ENCODE measurements at places on chromosomes 4 and X.

GRCh38 chrX:57573754-57574153 is 18.1 kb upstream of the ZXDB start:
- no peak for DNase-seq

DNA sequence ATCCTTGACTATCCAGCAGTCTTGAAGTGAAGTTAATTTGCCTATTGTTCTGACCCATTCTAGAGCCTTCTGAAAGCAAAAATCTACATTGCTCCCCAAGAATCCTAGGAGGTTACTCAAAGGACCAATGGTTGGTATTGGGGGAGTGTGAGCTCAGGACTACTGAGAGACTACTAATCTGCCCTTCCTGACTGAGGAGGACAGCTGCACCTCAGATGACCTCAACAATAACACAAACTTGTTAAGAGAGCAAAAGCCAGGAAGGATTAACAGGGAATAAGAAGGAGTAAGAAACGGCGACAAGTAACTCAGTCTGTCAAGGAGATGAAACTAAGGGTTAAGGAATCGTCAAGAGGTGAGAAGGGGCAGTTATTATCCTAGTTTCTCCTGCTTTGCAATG is 43.4 kb downstream of the IDS start:
- no peak for DNase-seq

- DNase-seq = no peak
Measured at GRCh38 chrX:129522184-129523078, 859 bp downstream of the SMARCA1 start.

- DNase-seq = no peak
Measured at GRCh38 chr4:127505203-127505602, 127.6 kb upstream of the INTU start.

DNA sequence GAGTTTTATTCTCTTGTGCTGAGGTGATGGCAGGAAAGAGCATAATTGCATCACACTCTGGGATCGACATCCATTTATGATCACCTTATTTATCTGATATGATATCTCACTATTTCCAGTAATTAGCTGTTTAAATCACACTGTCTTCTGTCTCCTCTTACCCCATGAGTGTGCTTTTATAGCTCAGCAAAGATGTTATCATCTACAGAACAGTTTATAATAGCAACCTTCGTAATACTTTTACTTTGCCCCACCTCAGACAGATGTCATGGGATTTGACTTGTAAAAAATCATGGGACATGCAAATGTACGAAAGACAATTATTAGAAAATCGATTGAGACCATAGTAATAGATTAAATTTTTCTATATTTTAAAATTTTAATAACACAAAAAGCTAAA is 1122.3 kb upstream of the PCDH10 start:
- DNase-seq = no peak

DNA sequence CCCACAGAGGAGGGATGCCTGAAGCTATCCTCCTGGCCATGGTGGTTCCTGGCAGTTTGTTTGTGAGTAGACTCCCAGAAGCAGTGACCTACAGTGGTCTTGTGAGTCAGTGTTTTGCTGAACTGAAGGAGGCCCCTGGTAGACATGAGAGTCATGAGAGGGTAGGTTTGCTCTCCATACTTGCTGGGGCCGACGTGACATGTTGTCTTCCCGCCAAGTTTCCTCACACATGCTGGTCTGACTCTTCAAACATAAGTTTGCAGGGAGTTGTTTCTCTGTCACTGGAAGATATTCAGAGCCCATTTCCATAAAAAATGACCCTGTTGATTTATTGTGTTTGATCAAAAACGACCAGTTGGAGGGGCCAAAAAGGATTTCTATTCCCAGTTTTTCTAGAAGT is 131.1 kb upstream of the SCML1 start:
- no peak for DNase-seq

GRCh38 chrX:5644776-5645175 is 583.9 kb downstream of the NLGN4X start:
- no peak for DNase-seq

DNA sequence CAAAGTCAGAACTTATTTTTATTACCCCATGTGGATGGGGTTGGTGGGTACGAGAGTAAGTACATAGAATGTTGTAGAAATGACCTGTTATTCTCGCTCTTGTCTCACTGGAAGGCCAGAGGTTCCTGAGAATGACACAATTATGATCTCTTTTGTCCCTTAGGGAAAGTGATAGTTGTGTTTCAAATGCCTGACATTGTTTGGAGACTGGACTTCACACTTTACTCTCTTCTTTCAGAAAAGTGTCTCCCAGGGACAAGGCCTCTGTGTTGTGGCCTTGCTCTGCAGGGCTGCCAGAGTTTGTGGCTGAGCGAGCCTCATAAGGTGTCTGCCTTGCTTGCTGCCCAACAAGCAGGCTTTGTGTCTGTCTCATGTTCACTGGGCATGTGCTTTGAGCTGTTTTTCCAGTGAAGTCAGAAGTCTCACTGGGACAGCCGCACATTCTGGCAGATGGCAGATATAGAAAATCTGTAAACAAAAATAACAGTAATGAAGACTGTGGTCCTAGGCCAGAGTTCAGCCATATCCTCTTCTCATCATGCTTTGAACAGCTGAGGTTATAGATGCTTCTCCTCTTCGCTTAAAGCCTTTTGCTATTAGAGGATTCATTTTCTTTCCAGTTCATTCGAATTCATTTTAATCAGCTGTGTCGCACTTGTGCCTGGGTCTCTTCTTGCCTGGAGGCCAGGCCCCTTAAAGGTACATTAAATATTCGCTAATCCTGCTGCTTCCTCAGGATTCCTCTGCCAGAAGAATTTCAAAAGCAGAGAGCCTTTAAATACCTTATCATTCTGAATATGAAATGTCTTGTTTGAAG is 14.4 kb downstream of the PPEF1 start:
- no peak for DNase-seq

DNA sequence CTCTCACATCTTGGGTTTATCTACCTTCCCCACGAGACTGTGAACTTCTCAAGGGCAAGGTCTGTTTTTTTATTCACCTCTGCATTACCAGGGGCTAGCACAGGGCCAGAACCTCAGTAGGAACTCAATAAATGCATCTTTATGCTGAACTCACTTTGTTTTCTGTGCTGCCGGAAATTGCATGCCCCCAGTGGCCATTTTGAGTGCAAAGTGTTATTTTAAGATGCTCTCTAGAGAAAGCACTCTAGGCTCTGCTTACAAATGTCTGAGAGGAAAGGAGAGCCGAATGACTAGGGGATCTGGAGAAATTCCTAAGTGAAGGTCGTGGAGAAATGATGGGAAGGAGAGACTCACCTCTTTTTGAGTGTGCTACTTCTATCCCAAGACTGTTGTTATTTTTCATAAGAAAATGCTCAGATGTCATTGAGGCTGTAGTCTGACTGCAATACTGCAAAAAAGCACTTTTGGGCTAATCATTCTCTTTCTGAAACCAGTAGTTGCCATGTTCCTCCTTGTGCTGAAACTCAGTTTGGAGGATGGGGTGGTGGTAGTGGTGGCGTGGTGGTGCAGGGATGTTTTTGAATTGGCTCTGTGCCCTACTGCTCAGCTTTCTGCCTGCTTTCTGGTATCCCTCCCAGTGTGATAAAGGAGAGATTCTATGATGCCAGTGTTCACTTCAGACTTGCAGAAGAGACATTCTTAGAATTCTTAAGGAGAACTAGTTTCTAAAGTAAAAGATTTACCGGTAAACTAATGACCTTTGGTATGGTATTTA is 41.3 kb downstream of the DOCK11 start:
- DNase-seq = peak; percentile 7

DNA sequence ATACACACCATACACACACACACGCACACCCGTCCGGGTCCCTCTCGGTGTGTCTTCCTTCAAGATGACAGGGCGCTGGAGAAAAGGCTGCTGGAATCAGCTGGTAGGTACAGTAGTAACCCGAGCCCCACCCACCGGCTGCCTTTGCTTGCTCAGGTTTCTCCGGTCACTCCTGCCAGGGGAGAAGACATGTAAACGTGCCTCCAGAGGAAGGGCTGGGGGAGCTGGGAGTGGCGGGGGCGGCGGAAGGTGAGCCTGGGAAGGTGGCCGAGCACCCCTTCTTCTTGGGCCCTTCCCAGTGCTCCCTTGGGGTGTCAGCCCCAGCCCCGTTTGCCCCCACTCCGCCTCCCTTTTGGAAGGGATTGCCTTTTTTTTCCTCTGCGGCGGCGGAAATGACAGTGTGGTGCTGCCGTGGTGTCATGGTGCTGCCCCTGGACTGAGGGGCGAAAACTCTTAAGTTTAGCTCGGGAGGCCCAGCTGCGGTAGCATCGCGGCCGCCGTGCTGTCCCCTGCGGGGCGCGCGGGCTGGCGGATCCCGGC is at the start of gene MID2:
Gene MID2 (plus strand): TSS at position 169 of the 540 bp plus-strand sequence. CDS start 561 bp downstream, outside the sequence.
- DNase-seq = peak; percentile 17

DNA sequence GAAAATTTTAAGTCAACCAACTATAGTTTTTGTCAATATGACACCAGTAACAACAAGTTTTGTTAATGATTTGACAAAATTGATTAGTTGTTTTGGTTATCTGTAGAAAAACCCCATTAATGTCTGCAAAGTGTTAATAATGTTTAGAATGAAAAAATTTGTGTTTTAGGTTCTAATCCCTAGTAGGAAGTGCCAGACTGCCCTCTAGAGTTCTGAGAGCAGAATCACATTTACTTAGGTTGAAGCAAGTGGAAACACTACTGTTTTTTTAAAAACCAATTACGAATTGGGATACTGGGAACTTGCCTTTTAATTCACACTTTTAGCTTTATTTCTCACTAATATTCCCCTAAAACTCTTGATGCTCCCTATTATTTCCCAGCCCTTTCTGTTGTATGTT is 101.1 kb upstream of the CYLC1 start:
- no peak for DNase-seq

DNA sequence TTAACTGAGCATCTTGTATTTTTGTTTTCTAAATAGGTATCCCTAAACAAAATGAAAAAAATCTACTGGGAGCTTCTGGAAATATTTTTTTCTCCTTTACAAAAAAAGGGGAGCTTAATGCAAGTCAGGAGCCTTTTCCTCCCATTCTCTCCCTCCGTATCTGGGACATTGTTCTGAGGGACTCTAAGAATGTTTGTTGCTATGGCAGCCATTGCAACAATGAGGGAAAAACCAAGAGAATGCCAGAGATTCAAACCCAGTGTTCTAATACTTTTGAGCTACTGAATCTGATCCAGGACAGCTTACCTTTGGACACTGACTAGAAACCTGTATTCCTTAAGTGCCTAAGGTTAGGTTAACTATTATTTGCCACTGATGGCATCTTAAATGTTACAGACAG is 485.7 kb upstream of the HS3ST1 start:
- DNase-seq = no peak

- no peak for DNase-seq
Measured at GRCh38 chr4:75071317-75071716, 138.4 kb downstream of the PARM1 start.

DNA sequence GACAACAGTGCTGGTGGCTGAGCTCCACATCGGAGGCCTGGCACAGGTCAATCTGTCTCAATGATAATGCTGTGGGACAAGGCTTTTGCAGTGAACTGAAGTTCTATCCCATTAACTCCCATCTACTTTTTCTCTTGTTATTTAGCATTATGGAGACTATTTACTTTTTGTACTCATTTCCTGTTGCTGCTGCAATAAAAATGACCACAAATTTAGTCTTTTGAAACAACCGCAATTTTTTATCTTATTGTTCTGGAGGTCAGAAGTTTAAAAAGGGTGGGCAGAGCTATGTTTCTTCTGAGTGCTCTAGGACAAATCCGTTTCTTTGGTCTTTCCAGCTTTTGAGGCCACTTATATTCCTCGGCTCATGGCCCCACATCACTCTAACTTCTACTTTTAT is 111.0 kb upstream of the PITX2 start:
- no peak for DNase-seq

DNA sequence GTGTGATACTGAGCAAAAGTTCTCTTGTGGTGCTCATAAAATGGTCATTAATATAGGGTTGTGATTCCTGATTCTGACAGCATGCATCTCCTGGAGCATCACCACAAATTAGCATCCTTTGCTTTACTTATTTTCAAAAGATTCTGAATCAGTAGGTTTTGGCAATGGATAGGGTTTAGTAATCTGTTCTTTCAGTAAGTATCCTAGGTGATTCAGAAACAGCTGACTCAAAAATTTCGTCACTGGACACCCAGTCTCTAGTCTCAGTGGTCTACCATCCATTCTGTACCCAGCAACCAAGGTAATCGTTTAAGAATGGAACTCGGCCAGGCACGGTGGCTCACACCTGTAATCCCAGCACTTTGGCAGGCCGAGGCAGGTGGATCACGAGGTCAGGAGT is 4.1 kb downstream of the CBLL2 start:
- no peak for DNase-seq

- no peak for DNase-seq
Measured at GRCh38 chrX:23908219-23909004, 606 bp downstream of the CXorf58 start.

GRCh38 chrX:71669492-71669891 is 2.1 kb downstream of the LOC101059915 start:
- no peak for DNase-seq

GRCh38 chrX:128309311-128309710 is 257.1 kb upstream of the ACTRT1 start:
- no peak for DNase-seq

All from activated T-helper 1 cell treated with anti-CD3 and anti-CD28 coated beads, Interleukin-2, amount 50 U/mL, for 16 hours (primary cell).